Left ventricle myocardium inferior (tissue), 1 donor: ENCODE measurements at places on chromosomes 2 and 18. TPM values are rescaled to one million over a fixed set of nuclear protein-coding genes. Genes with fewer than 3 reads are reported as not detected.
A peak's percentile ranks its signal among the peaks of the same experiment; 100 is the strongest.

DNA sequence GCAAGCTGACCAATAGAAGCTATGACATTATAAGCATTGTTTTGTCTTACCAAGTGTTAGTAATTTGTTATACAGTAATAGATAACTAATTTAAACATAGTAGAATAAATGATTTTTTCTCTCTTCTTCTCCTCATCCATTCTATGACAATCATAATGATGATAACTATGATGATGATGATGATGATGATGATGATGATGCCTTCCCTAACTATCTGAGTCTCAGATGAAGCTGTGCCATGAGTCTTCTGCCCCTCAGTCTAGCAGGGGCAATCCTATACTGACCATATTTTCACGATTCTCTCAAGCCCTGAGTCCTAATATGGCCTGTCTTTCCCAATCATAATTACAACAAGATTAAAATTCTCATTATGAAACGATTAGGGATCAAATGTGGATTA, 1369.0 kb downstream of the LRP1B start:
- DNase-seq: no peak

DNA sequence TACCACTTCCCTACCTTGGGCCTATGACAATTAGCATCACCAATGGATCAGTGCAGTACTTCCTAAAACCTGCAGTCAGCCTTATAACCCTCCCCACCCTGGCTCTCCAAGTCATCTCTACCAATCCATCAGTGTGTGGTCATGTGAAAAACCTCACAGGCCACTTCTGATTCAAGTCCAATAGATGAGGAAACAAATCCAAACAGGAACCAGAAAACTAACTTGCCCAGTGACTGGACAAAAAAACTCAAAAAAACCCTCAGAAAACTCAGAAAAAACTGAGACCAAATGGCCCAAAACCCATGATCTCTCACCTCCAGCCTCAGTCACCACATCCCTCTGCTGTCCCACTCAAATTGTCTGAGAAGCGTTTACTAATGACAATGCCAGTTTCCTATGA, 43.3 kb downstream of the TGFA start:
- DNase-seq: no peak

Gene TCF23
- total RNA-seq: 0.08 TPM

Gene POTEC
- not detected for total RNA-seq

- DNase-seq: no peak
Measured at GRCh38 chr18:68445668-68446426, 269.1 kb downstream of the TMX3 start.

DNA sequence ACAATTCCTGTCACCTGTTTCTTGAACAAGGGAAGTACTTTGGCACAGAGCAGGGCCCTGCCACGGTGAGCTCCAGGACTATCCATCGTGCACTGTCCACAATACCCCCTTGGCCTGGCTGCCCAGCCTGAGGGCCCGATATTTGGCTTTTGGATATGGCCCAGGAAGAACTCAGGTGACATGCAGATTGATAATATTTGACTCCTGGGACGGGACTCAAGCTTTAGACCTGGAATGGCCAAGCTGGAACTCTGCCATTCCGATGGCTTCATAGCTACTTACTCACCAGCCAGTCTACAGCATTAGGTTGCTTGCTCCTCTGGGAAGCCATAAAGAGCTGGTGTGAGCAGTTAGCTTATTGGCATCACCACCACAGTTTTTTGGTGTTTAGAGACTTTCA, 26.6 kb downstream of the EML6 start:
- no peak for DNase-seq

Gene DSC1
- 7.5 TPM for total RNA-seq

GRCh38 chr2:229445501-229446211, 174.6 kb upstream of the PID1 start:
- DNase-seq: peak; percentile 31

Gene SIX3
- not detected for total RNA-seq

DNA sequence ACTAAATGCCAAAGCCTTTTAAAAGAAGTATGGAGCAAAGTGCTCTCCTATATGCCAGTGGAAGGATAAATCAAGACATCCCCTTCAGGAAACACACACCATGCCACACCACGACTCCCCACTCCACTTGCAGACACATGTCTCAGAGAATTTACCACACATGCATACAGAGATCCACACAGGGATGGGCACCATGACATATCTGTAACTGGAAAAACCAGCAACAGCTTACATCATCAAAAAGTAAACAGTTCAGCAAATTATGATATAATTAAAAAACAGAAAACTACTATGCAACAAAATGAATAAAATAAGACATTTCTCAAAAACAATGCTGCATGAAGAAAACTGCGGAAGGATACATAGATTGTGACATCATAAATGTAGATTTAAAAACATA, 29.6 kb downstream of the RBMS1 start:
- DNase-seq: no peak

GRCh38 chr2:240163844-240164574, 23.6 kb upstream of the OTOS start:
- no peak for DNase-seq

- no peak for DNase-seq
Measured at GRCh38 chr18:39994498-39994897, 1960.5 kb upstream of the PIK3C3 start.

GRCh38 chr2:15706986-15707632, 115.4 kb downstream of the DDX1 start:
- DNase-seq: no peak

- no peak for DNase-seq
Measured at GRCh38 chr2:11330457-11331142, 13.8 kb downstream of the ROCK2 start.

Gene TANC1
- total RNA-seq: 59.7 TPM

DNA sequence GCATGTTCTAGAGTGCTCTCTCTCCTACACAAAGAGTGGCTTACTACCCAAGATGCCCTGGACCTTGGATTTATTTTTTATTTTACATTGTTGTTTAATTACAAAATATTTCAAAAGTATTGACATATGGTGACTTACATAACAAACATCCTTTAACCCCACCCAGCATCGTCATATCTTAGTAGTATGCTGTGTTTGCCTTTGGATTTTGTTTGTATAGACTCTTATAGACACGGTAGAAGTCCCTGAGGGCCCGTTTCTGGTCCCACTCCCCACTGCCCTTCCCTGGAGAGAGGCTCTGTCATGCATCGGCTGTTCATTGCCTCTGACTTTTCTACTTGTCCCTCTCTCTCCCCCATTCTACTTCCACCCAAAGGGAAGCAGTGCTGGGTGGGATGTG, 112.0 kb downstream of the ZBTB7C start:
- no peak for DNase-seq

DNA sequence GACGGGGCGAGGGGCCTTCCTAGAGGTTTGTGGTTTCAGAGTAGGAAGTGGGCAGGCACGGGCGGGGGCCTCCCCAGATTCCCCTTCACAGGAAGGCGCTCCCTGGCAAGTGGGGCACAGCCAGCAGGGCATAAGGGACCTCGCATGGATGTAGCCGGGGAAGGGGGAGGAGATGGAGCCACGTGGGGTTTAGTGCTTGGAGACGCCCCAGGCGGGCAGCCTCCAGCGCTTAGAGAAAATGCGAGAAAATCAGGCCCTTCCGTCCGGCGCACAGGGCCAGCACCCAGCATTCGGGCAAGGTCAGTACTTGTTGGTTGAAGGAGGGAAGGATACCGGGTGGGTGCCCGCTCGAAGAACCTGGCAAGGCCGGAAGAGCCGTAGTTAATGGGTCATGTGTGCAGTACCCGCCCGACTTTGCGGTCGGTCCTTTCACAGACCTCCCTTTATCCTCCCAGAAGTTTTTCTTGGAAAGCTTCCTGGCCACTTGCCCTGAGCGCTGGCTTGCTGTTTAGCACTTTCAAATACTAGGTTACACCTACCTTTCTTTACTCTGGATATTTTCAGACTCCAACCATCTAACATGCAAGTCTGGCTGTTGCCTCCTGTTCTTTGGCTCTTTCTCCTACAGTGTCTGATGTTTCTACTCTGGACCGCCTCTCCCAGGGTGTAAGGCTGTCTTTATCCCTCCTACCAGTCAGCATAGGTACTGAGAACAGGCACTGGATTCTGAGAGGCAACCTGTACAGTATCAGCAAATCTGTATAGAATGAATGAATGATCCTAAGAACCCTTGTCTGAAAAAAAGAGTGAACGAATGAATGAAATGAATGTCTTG, 78.1 kb downstream of the CIB4 start:
- DNase-seq: no peak

GRCh38 chr2:181992776-181993175, 7.1 kb downstream of the PPP1R1C start:
- no peak for DNase-seq

GRCh38 chr18:74183130-74183529, 34.8 kb downstream of the TIMM21 start:
- DNase-seq: no peak

DNA sequence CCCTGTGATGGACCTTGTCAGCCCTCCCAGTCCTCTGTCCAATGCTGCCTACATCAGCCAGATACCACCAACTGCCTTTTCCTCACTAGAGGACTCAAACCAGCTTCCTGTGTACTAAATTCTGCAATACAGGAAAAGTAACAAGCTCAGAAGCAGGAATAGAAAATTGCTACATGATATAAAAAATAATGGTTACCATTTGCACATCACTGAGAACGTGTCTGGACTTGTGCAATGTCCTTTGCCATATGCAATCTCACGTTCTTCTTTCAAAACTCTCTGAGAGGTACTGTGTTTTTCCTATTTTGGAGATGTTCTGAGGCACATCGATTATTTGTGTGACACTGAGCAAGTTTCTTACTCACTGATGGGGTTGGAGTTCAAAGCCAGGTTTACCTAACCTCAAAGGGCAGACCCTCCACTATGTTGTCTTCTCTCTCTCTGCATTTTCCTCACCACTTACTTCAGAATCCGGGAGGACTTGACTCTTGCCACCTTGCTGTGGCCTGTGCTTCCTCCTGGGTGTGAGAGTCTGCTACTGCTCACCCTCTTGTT, 12.1 kb downstream of the UPP2 start:
- DNase-seq: no peak

DNA sequence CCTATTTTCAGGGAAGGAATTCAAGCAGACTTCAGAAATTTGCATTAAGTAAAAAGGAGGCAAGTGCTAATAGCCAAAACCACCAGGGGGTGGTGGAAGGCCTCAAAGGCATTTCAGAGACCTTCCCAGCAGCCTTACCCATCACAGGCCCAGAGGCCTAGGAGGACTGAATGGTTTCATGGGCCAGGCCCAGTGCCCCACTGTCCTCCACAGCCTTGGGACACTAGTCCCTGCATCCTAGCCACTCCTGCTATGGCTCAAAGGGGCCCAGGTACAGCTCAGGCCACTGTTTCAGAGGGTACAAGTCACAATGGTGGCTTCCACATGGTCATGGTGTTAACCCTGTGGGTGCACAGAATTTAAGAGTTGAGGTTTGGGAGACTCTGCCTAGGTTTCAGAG, 58.6 kb upstream of the CHAC2 start:
- DNase-seq: no peak

- no peak for DNase-seq
Measured at GRCh38 chr2:132671151-132671835, 1.3 kb upstream of the LYPD1 start.

GRCh38 chr2:98819231-98819766, 88.4 kb upstream of the MGAT4A start:
- no peak for DNase-seq

DNA sequence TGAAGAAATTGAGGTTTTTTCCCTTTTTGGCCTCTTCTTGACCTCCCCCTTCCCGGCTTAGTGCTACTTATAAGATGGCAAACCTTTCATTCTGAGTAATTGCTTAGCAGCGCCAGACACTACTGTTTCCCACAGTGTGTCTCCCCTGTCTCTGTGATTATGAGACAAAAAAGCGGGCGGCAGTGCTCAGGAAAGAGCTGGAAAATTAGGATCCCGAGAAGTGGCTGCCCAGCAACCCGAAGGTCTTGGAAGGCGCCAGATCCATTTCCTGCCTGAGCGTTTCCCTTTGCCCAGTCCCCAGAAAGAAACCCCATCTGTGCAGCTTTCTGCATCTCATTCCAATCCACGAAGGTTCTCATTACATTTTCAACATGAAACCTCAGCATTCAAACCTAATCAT, 191.9 kb upstream of the APCDD1 start:
- no peak for DNase-seq

DNA sequence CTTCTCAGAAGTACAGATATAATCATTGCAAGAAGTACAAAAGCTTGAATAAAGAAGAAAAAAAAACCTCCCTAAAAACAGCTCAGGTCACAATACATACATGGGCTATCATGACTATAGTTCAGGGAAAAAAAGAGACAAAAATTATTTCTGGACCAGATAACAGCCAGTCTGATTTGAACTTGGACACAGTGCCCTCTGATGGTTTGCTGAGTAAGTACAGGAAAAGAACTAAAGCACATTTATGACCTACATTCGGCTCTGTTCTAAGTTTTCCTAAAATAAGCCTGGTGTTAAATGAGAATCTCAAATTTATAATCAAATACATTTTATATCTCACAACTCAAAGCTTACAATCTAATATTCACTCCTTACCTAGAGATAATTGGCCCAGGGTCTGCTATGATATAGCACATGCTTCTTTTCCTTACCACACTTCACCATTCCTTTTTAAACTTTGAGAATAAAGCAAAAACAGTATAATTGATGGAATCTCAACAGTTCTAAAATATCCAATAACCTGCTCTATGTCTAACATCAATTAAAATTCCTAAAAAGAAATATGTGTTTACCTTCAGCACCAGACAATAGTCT, 81.1 kb downstream of the RAPH1 start:
- DNase-seq: no peak

DNA sequence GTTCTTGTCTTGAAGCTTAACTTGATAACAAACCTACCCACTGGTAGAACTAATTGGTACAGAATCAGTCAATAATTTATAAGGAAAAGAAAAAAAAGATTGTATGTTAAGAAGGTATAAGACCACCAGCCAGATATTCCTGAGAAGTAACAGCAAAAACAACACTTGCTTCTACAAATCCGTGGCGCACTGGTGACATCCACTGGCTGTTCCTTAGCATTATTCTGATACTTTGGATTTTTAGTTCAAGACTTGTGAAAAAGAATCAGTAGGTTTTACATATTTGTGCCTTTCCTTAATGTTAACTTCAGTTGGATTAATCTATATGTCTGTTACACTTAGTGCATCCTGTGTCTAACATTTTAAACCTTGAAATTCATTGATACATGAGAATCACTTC, 141.8 kb downstream of the GRB14 start:
- DNase-seq: no peak

Gene SGPP2
- total RNA-seq: 2.3 TPM

Gene HOXD1
- total RNA-seq: not detected

- DNase-seq: no peak
Measured at GRCh38 chr2:144426355-144426754, 93.6 kb downstream of the ZEB2 start.

Gene IWS1
- 59.8 TPM for total RNA-seq

- no peak for DNase-seq
Measured at GRCh38 chr2:2181493-2181892, 149.6 kb downstream of the MYT1L start.

Gene ADGRF3
- total RNA-seq: not detected

Gene SLC8A1
- total RNA-seq: 990 TPM

GRCh38 chr2:25386971-25387875, 45.5 kb upstream of the DNMT3A start:
- DNase-seq: no peak

- DNase-seq: no peak
Measured at GRCh38 chr2:21195326-21195725, 71.6 kb downstream of the TDRD15 start.
